ENCODE measurements at places on chromosomes 1 and 21.

DNA sequence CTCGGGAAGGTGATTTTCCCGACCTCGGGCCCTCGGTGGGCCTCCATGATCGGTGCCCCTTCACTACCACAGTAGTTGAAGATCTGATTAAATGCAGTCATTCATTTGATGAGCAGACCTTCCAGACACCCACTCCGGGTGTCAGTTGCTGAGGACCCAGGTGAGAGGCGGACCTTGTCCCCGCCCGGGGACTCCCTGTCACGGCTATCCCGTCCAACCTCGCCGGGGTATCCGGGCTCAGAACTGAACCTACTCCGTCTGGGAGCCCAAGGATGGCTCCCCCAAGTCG lies 22.6 kb downstream of the RNU1-3 start:
- DNase-seq, result no peak

- DNase-seq, result no peak
Measured at GRCh38 chr1:228998179-228998578, 262.9 kb downstream of the RHOU start.

- DNase-seq, result no peak
Measured at GRCh38 chr1:241749041-241749944, 97.2 kb downstream of the WDR64 start.

GRCh38 chr1:194367121-194367520 lies 1180.7 kb upstream of the B3GALT2 start:
- DNase-seq, result no peak

DNA sequence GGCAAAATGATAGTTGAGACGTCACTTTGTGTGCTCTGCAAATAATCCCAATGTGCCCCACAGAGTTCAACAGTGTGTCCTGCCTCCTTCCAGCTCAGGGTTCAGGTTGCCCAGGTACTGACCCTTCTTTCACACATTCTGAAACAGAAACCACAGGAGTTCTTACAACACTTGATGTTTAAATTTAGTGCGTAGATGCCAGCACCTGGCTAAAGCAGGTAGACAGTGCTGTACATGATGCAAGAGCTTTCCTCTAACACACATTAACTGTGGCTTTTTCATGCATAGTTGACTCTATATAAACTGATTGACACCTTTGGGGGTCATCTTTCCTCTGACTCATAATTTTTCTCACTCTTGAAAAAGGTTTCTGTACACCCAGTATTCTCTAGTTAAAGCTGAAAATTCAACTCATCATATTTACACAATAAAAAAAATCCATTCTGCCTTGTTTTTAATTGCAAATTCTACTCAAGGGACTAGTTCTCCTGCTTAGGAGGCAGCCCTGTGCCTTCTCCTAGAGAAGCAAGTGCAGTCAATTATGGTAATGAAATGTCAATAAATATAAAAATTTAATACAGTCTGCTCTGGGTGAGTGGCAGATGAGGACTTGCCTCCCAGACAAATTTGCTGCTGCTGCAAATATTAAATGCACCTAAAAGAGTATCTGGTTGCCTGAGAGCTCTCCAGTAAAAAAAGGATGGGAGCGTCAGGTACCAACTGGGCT lies 91.4 kb downstream of the NR5A2 start:
- DNase-seq, result no peak

All from NCI-H1694 treated with DMSO at 0.1 percent for 48 hours (cell line).